Right lung (tissue), 10 donors: ENCODE measurements at places on chromosomes 11 and 22. TPM values are rescaled to one million over a fixed set of nuclear protein-coding genes. Genes with fewer than 3 reads are reported as not detected.

The SUSD2 gene
- 21.8 TPM for polyA plus RNA-seq

The FXYD2 gene
- polyA plus RNA-seq, result 5.7 TPM

GRCh38 chr11:76660533-76661305 lies 9.8 kb downstream of the LRRC32 start:
- DNase-seq, result no peak

DNA sequence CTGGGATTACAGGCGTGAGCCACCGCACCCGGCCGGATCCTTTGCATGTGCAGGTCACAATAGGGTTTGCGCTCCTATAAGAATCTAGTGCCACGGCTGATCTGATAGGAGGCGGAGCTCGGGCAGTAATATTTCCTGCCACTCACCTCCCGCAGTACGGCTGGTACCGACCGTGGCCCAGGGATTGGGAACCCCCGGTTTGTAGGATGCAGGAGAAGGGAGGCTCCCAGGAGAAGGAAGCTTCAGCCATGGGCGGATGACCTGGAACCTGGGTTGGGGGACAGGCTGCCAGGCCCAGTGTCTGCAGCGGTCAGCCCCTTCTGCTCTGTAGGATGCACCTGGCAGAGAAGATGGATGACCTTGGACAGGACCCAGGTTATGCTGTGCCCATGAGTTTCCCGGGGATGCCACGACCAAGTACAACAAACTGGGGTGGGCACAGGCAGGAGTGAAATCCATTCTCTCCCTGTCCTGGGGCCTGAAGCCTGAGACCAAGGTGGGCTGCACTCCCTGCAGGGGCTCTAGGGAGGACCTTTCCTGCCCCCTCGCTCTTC lies 818.9 kb downstream of the BRD1 start:
- DNase-seq, result no peak

The CHKB gene
- 84.6 TPM for polyA plus RNA-seq
